ENCODE measurements at places on chromosomes 4 and X. TPM values are rescaled to one million over a fixed set of nuclear protein-coding genes. Genes with fewer than 3 reads are reported as not detected.

DNA sequence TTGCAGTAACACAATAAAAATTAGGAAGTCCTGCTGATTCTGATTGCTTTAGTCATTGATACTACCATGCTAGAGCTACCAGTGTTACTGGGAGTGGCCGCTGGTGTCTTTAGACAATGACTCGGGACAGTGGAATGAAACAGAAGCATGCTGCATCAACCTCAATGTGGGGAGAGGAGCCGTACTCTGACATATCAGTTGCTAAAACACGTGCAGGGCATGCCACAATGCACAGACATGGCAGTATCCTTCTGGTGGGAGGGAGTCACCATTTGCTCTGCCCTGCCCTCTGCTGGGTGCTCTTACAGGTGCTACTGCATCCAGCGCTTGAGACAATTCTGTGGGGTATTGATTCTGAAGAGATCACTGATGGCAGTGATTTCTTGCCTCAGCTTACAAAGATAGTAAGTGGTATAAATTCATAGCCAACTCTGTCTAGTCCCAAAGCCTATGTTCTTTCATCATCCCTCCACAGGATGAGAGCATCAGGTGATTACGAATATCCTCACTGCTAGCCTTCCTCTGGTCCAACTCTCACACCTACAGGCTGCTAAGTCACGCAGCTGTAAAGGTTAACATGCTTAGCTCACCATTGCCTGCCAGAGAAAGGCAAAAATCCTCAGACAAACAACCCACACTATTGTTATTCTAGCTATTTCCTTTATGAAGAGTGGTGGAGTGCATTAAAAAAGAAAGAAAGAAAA is 43.7 kb downstream of the NSG1 start:
- H3K4me3 ChIP-seq: no peak overlapping the region
- no peaks in the 10 kb centered on the region for H3K27me3 ChIP-seq
- DNase-seq: peak; percentile 36

GRCh38 chr4:165201806-165202205 is 5.6 kb upstream of the KLHL2 start:
- H3K27ac ChIP-seq: no peak overlapping the region
- H3K4me3 ChIP-seq: no peak overlapping the region
- no peaks in the 10 kb centered on the region for H3K27me3 ChIP-seq
- DNase-seq: no peak
- peaks cover 7% of the 10 kb centered on the region for H3K4me1 ChIP-seq

DNA sequence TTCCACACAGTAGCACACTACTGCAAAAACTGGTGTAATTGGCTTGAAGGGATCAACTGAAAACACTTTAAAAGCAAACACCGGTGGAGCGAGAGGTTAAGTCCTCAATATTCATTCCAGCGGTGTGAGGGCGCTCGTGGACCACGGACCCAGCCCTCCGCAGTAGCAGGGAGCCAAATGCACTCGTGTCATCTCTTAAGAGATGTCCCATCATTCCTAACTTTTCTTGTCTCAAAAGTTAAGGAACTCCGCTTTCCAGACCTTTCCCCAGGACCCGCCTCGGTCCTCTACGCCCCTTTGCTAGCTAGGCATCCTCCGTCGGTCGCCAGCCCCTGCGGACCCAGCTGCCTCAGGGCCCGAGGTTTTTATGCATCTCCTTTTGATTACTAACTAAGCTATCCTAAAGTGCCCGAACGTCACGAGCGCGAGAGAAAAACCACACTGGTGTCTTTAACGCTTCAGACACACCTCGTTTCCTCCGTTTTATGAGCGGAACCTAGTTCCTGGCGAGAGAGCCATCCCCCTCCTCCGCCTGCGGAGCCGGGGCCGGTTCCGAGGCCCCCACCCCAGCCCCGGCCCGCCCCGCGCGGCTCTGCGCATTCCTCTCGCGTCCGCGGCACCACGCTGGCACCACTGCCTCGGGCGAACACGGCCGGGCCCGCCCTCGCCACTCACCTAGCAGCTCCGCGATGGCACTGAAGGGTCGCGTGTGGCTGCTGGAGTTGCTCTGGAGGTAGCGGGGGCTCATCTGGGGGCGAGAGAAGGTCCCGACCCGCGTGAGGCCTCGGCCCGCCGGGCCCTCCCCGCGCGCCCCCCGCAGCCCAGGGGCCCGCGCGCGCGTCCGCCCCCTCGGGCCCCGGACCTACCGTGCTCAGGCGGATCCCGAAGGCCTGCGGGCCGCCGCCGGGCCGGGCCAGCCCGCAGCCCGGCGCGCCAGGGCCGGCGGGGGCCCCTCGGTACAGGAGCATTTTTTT is 723 bp downstream of the MORC4 start:
- H3K36me3 ChIP-seq: no peaks in the 10 kb centered on the region
- no peaks in the 10 kb centered on the region for H3K27me3 ChIP-seq
- peak overlapping the region; percentile 67 for H3K4me3 ChIP-seq
- DNase-seq: peak; percentile 61
- H3K27ac ChIP-seq: no peak overlapping the region
- peaks cover 3% of the 10 kb centered on the region for H3K4me1 ChIP-seq

DNA sequence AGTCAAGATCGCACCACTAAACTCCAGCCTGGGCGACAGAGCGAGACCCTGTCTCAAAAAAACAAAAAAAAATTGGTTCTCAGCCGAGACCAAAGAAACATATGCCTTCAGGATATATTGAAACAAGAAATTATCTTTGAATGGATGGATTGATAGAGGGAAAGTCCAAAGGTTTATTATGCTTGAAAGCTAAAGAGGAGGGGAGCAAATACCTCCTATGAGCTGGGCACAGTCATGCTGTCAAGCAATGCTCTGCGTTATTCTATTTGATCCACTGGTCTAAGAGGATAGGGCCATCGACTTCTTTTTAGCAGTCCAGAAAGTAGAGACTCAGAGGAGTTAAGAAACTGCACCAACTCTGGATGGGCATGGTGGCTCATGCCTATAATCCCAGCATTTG is 85.9 kb upstream of the SLC34A2 start:
- H3K27me3 ChIP-seq: no peaks in the 10 kb centered on the region
- no peak overlapping the region for H3K27ac ChIP-seq
- DNase-seq: no peak
- no peaks in the 10 kb centered on the region for H3K4me1 ChIP-seq

DNA sequence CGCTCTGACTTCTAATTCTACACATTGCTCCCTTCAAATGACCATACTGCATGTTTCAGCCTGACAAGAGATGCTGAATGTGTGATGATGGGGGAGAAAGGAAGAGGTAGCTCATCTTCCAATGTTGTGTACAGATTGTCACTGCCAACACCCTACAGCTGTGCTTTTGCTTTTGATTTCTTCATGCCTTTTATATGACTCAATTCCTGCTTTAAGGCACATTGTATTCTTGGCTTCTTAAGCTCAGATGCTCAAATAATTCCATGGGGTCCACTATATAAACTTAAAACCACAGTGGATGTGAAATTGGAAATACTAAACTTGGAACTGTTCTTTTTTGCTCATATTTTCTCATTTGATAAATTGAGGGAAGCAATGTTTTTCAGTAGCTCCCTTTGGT is 183.2 kb upstream of the WDFY3 start:
- peaks cover 2% of the 10 kb centered on the region for H3K4me1 ChIP-seq
- no peaks in the 10 kb centered on the region for H3K36me3 ChIP-seq
- no peak overlapping the region for H3K27ac ChIP-seq
- H3K27me3 ChIP-seq: no peaks in the 10 kb centered on the region
- DNase-seq: no peak

DNA sequence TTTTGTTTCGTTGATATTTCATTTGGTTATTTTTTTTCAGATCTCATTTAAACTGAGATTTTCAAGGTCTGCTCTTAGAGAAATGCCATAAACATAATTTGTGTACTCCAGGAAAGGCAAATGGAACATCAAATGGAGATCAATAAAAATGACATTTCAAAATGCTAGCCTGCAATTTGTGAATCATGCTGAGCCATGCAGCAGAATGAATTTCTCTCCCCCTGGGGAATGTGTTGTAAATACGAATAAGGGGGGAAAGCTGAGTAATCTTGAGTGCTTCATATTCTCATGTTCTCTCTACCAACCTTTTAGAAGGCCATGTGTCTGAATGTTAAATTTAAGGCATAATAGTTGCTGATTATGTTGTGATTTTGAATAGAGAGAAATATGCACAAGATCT is 7.8 kb downstream of the ZCCHC4 start:
- H3K36me3 ChIP-seq: peaks cover 22% of the 10 kb centered on the region
- no peak overlapping the region for H3K4me3 ChIP-seq
- no peak overlapping the region for H3K27ac ChIP-seq

GRCh38 chr4:7510066-7510465 is 75.3 kb upstream of the PSAPL1 start:
- H3K4me3 ChIP-seq: no peak overlapping the region
- H3K4me1 ChIP-seq: no peaks in the 10 kb centered on the region
- DNase-seq: no peak
- no peaks in the 10 kb centered on the region for H3K27me3 ChIP-seq
- no peak overlapping the region for H3K27ac ChIP-seq

DNA sequence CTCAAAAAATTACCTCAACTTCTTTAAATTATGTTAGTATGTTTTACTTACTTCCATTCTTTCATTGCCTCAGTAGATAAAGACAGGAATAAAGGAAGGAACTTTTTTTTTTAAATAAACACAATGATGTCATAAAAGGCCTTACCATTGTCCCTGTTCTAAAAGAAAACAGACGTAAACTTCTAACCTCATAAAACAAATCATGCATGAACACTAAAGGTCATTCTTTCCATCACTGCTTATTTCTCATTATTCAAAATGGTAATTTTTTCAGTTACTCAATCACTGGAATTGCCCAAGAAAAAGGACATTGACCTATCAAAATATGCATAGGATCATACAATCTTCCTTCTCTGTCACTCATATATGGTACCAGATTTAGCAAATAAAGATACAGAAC is 32.2 kb upstream of the ARMCX2 start:
- no peak overlapping the region for H3K4me3 ChIP-seq
- no peak for DNase-seq
- H3K4me1 ChIP-seq: no peaks in the 10 kb centered on the region

Gene SPATA18
- 0.42 TPM for polyA plus RNA-seq

Gene DNAAF6
- not detected for polyA plus RNA-seq

Gene FOXR2
- polyA plus RNA-seq: not detected
